ENCODE measurements at places on chromosomes 5 and 9.

DNA sequence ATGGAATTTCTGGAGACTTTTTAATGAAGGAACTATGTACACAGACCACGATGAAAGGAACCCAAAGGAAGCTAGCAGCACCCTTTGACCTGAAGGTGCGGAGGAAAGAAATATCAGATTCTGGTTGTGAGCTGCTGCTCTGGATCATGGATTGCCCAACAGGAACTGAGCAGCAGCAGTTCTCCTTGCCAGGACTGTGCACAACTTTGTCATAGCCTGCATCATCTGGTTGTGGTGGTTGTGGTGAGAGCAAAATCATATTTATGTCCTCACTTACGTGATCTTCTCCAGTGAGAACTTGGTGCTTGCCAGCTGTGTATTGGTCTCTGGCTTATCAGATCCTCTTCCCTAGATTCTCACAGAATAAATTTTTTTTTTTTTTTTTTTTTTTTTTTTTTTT lies 70.7 kb upstream of the LPAR1 start:
- no peak for DNase-seq

- no peak for DNase-seq
Observed at GRCh38 chr5:33371660-33372059, 69.1 kb upstream of the TARS1 start.

GRCh38 chr5:138632900-138633489 lies 57.8 kb upstream of the HSPA9 start:
- no peak for DNase-seq

- no peak for DNase-seq
Observed at GRCh38 chr5:50702615-50703366, 36.4 kb downstream of the PARP8 start.

DNA sequence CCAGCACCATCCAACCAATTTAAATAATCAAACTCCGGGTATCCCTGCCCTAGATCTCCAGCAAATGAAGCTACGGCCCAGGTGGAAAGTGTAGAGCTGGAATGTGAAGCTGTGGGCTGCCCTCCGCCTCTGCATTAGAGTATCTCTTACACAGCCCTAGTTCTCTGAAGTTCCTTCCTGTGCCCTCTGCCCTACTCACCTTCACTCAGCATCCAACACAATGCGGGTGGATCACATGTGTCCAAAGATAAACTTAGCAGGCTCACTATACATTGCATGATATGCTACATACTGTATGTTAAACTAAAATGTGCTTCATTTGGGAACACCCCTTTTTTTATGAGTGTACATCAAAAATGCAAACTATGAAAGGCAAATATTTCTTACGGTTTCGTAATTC lies 70.0 kb upstream of the RAD23B start:
- DNase-seq: no peak

GRCh38 chr9:80569236-80569635 lies 997.5 kb downstream of the TLE4 start:
- no peak for DNase-seq

DNA sequence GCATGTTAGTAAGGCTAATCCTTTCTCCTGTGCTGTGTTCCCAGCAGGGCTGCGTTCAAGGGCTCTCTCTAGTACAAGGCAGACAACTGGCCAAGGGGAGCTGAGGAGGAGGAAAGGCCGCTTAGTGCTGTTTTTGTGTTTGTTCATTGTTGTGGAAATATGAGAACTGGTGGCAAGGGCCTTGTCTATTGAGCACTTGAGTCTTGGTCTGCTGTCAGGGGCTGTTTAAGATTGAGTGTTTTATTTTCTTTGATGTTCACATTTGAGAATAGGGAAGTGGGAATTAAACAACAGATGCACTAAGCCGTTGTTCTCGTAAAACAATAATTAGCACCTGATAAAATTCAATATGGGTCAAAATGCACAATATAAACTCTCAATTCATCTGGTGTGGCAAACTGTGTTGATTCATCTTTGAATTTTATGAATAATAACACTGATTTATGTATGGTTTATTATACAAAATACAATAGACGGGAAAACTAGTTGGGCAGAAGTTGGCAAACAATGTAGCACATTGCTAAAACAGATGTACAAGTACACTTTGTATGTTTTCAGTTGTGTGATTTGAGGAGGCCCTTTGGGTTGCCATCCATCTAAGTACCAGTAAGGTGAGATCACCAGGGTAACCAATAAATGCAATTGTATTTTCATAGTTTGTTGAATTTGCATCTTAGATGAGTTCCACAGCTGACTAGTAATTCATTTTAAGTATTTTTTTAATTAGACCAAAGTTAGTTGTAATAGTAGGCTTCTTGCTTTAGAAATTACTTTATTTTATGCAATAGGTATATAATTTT lies 97.6 kb upstream of the GRHPR start:
- no peak for DNase-seq

- DNase-seq: no peak
Observed at GRCh38 chr5:38400365-38400764, 142.0 kb downstream of the EGFLAM start.

- no peak for DNase-seq
Observed at GRCh38 chr5:83085106-83085505, 7.8 kb downstream of the XRCC4 start.

DNA sequence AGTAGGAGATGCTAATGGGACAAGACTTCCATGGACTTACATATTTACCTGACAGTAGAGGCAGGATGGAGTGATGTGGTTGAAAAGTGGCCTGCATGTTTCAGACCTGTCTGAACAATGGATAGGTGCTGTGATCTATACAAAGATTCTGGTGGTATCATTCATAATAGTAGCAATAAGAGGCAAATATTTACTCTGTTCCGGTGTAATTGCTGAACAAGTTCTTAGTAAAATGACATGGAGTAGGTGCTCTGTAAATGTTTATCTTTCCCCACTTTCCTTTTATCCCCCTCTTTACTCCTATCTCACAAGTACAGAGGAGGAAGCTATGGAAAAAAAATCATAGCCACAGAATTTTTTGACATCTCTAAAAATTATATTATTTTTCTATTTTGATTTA lies 159.0 kb upstream of the SLC12A2 start:
- no peak for DNase-seq

- DNase-seq: no peak
Observed at GRCh38 chr5:12934722-12935121, 1009.8 kb downstream of the DNAH5 start.

GRCh38 chr5:141192110-141192725 lies at the start of gene PCDHB10:
TSS of gene PCDHB10 (plus strand) at chr5:141192353. CDS start at chr5:141192553, 200 bp downstream.
- no peak for DNase-seq

- DNase-seq: no peak
Observed at GRCh38 chr9:133715866-133716563, 22.1 kb downstream of the SARDH start.

Measured in activated CD8-positive, alpha-beta memory T cell treated with anti-CD3 and anti-CD28 coated beads for 1 hour (primary cell).